SK-N-SH treated with all-trans-retinoic acid at 6 μM for 48 hours (cell line): ENCODE measurements at places on chromosomes 12 and 14.

DNA sequence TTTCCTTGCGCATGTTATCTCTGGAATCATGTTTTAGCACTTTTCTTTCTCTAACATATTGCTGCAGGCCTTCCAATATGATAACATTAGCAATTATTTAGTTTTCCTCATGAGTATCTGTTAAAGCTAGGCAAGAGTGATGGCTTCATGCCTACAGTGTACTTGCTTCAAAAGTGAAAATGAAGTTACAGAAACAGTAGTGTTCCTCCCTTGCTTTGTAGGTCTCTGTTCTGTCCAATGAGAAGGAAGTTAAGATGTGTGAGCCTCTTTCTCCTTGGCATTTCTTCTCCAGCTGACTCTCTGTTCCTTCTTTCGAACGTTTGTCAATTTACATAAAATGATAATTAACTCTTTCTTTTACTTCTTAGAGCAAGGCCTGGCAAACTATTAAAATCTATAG lies 22.2 kb downstream of the LRRIQ1 start:
- ATAC-seq, result no peak

GRCh38 chr12:116172224-116172849 lies 105.2 kb downstream of the MED13L start:
- ATAC-seq, result peak; percentile 42; the same call in 2 of the 3 replicates

DNA sequence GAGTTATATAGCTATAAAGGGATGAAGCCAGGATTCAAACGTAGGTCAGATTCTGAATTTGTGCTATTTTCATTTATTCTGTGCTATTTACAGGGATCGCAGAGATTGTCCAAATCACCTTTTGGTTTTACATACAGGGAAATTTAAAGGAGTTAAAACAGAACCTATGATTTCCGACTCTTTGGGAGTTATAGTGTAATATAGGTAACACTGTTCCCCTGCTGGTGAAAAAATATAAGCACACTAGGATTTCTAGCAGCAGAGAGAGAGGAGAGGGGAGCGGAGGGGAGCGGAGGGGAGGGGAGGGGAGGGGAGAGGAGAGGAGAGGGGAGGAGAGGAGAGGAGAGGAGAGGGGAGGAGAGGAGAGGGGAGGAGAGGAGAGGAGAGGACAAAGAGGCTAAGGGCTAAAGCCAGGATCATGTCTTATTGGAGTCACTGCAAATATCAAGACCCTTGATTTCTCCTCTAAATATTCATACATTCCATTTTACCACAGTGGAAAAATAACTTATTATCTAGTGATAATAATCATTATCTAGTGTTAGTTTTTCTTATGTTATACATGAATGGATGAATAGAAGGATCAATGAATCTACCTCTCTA lies 46.2 kb upstream of the KCNH5 start:
- ATAC-seq, result no peak

DNA sequence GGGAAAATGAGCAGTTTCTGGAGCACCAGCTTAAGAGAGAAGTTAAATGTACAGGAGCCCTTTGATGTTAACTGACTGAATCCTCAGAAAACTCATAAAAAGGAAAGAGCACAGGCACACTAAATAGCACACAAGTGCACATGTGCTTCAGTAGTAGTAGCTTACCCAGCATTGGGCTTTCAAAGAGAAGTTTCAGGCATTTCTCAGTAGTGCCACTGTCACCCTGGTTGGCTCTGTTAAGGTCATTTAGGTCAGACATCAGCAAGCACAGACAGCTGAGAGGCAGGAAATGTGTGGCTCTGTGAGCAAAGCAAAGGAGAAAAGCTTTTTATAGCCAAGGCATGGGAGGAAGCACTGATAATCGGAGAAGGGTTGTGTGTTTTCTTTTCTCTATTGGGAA lies 96.3 kb upstream of the HIF1A start:
- ATAC-seq, result no peak

DNA sequence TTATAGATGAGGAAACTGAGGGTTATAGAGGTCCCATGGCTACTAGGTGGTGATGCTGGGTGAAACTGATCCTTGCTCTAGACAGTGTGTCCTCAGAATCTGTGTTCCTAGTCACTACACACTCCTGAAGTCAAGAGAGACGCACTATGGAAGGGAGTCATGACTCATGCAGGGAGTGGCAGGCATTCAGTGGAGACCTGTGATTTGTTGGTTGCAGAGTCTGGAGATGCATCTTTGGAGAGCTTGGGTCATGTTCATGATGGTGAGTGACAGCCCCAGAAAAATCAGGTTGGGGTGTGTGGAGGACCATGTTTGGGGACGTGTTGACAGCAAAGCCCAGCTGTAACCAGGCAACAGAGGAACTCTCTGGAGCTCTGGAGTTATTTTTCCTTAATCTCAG lies 38.0 kb upstream of the FBXO21 start:
- no peak for ATAC-seq

GRCh38 chr12:3182426-3182825 lies 105.2 kb downstream of the TSPAN9 start:
- no peak for ATAC-seq

DNA sequence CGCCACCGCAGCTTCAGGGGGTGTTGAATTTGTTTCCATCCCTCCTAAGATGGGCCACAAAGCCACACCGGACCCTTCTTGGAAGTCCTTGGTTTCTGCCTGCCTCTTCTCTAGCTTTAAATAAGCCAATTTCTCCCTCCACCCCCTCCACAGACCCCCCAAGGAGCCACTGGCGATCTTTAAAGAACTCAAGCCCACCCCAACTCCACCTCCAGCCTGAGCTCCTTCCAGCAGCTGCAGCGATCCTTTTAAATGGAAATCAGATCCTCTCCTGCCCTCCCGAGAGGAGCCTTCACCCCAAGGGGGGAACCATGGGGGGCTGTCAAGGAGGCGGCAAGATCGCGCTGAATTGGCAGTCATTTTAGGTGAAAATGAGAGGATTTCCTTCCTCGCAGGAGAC lies 133.1 kb downstream of the NCOR2 start:
- ATAC-seq, result no peak

GRCh38 chr14:101604228-101604934 lies 43.1 kb downstream of the DIO3 start:
- no peak for ATAC-seq

DNA sequence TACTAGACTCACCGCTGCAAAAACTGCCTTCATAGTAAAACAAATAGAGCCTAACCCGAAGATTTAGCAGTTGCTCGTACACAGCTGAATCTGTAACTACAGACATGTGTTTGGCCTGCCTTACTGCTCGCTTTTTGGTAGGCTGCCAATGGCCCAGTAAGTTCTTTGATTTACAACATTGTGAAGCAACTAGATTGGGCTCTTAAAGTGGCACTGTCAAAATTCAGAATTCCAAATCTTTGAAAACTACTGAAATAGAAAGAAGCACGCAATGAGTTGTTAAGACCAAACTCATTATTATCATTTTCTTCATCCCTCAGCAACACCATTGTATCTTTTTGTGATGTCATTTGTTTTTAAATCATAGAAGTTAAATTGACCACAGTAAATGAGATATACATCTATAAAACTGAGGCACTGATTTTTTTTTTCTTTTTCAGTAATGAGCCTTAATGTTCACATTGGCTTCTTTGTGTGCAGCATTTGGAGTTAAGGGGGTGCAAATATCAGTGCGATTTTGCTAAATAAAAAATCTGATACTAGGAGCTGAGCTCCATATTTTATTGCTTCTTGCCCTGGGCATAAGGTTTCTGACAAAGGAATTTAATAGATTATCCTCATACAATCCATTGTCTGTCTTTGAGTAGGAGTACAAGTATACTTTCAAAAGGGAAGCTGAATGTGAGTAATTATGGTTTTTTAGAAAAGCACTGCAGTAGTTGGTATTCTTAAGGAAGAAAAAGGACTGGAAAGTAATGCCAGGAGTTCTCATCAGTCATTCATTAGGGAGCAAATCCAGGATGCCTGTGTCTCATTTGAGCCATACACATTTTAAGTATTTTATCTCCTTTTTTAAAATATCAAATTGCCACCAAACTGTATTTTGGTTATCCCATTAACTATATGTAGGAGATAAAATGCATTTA lies 138.5 kb downstream of the KICS2 start:
- peak; percentile 93 for ATAC-seq

DNA sequence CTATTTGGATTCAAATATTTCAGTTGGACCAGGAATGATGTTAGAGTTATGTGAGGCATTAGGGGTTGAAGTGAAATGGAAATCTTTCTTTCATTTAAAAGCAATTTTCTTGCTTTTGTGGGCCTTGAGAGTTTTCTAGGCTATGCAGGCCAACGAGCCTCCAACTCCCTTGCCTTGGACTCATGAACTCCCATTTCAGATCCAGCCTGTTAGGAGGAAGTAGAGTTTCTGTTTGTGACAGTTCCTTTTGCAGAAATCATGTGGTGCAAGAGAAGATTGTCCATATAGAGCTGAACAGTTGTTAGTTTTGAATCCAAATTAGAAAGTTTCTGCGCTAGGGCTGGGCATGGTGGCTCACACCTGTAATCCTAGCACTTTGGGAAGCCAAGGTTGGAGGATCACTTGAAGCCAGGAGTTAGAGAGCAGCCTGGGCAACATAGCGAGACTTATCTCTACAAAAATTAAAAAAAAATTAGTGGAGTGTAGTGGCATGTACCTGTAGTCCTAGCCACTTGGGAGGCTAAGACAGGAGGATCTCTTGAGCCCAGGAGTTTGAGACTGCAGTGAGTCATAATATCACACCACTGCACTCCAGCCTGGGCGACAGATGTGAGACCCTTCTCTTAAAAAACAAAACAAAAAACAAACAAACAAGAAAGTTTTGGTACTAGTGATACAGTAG lies 47.3 kb upstream of the MED13L start:
- no peak for ATAC-seq

DNA sequence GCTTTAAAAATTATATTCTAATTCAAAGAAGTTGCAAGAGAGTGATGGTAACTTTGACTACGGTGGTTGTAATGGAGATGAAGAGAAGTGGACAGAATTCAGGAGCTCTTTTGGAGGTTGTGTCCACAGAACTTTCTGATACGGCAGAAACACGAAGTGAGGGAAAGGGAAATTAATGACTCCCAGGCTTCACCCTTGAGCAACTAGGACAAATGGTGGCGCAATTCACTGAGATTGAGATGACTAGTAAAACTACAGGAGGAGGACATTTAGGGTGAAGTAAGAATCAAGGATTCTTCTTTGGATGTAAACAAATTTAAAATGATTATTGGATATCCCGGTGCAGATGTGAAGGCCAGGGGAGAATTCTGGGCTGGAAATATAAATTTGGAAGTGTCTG lies 212.6 kb downstream of the PTPRO start:
- no peak for ATAC-seq

- no peak for ATAC-seq
These were observed 33.2 kb upstream of the KICS2 start for GRCh38 chr12:64255249-64255648.

DNA sequence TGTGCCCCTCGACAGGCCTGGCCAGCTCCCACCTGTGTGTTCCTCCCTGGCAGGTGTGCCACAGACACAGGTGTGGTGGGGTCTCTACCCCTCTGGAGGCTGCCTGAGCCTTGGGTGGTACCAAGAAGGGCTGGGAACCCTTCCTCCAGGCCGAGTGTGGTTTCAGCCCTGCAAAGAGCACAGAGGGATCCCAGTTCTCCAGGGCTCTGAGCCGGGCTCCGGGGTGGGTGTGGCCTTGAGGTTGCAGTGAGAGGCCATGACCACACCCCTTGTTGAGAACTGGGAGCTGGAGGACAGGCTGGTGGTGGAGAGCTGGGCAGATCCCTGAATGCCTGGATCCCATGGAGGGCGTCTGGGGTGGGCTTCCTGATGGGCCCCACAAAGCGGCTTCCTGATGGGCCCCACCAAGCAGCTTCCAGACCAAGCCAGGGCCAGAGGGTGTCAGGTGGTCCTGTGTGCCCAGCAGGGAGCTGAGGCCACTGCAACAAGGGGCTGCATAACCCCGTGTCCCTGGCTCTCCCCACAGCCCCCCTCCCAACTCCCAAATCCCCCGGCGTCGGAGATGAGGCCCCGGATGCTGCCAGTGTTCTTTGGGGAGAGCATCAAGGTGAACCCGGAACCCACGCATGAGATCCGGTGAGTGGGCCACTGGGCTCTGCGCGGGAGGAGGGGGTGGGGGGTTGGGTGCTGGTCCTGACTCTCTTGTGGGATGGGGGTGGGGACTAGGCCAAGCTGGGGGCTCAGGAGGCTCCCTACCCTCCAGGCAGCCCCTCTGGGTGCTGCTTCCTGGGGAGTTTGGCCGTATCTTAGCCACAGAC lies 16.6 kb downstream of the RFLNA start:
- no peak for ATAC-seq

GRCh38 chr12:121512561-121512960 lies 68.3 kb downstream of the KDM2B start:
- no peak for ATAC-seq

- no peak for ATAC-seq
These were observed 37.9 kb downstream of the WDR89 start for GRCh38 chr14:63603749-63604277.

- no peak for ATAC-seq
These were observed 62.8 kb upstream of the EGLN3 start for GRCh38 chr14:34013721-34014060.

DNA sequence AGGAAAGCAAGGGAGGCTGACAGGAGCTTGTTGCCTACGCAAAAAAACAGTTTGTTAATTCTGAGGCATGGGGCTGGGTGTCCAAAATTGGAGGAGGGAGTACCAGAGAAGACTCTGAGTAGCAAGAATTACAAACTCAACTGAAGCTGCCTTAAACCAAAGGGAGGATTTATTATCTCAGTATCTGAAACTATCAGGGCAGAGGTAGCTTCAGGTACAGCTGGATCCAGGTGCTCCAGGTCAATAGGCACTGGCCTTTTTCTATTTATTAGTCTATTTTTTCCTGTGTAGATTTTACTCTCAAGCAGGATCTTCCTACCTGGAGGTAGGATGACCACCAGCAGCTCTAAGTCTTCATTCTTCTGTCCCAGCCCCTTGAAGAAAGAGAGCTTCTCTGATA lies 135.3 kb upstream of the NCOR2 start:
- no peak for ATAC-seq

DNA sequence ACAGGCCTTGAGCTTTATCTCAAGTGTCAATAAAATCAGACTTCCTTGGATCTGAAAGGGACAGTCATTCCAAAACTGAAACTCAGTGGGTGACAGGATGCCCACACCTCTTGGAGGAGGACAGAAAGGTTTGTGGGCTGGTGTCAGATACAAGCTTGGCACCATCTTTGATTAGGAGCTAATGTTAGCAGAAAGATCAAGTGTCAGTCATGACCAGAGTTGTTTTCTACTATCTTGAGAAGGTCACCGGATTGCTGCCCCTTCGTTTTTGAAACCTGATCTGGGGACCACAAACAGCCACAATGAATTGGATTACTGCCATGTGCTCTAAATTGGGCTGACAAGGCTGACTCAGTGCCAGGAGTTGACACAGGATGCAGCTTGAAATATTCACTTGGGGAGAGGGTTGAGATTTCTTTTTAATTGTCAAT lies 88.3 kb downstream of the OTOGL start:
- ATAC-seq, result no peak; the same call in 2 of the 3 replicates
